ENCODE measurements at places on chromosomes 16 and 17.

DNA sequence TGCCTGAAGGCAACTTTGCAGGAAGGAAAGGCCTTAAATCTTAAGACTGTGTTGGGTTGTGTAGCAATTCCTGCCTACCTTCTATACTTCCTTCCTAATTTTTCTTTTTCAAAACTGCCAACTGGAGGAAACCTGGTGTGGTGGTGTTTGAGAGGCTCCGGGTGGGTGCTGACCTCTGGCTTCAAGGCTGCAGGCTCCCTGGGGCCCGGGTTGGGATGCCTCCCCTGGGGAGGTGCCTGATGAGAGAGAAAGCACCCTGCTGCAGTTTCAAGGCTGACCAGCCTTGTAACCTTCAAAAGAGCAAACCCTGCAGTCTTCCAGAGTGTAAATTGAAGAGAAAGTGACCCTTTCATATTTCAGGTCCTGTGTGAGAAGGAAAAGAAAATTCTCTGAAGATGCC is 55.9 kb downstream of the MSI2 start:
- no peak for DNase-seq

GRCh38 chr16:50996830-50997186 is 154.3 kb downstream of the SALL1 start:
- no peak for DNase-seq

DNA sequence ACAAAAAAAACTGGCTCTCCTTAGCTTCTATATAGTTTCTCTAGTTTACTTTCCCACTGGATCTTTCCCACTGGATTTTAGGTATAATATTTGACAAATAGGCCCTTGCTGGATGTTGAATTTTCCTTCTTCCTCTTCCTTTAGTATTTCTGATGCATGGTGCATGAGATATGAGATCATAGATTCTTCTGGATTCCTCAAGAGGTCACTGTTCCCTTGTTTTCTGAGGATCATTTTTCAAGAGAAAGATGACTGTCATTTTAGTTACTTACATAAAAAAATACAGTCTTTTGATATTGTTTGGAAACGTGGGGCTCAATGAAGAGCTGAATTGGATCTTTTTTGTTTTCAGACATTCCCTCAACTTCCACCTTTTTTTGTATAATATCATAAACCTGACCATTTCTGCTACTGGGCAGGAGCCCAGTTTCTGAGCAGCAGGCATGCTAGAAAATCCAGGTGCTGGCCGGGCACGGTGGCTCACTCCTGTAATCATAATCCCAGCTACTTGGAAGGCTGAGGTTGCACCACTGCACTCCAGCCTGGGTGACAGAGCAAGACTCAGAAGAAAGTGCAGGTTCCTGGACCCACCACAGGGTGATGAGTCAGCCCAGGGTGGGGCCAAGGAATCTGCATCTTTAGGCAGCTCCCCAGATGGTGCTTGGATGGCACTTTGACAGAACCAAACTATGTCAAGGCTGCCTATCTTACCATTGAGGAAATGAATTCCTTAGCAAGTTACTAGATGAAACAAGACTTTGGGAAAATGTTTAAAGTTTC is 70.3 kb downstream of the SDR42E1 start:
- DNase-seq, result peak; percentile 43

- no peak for DNase-seq
Measured at GRCh38 chr16:54522584-54522983, 236.0 kb upstream of the IRX3 start.

DNA sequence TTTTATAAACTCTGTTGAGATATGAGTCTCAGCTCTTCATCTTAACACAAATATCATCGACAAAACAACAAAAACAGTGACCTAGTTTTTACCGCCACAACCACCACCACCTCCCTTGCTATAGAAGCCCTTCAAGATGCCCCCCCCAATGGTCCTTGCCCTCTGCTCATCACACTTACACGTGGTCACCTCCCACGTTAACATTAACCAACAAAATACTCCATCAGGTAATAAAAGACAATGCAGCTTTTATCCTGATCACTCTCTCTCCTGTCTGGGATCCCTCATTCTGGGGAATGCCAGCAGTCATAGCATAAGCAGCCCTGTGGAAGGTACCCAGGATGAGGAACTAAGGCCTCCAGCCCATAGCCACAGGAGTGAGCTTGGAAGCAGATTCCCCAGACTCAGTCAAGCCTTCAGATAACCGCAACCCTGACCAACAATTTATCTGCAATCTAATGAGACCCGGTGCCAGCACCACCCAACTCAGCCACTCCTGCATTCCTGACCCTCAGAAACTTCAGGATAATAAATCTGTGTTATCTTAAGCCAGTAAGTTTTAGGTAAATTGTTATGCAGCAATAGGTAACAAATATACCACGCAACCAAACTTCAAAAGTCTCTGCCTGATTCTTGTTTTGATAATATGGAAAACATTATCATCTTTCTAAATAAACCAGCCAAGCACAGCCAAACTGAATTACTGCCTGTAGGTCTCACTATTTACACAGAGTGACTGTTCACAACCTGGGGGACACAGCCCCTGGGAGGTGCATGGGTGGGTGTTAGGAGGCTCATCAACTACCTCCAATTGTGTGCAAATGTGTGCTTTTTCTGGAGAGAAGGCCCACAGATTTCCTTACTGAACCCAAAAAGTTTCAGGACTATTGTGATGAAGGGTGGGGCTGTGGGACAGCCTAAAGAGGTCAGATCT is 6.1 kb downstream of the PECAM1 start:
- DNase-seq, result no peak

DNA sequence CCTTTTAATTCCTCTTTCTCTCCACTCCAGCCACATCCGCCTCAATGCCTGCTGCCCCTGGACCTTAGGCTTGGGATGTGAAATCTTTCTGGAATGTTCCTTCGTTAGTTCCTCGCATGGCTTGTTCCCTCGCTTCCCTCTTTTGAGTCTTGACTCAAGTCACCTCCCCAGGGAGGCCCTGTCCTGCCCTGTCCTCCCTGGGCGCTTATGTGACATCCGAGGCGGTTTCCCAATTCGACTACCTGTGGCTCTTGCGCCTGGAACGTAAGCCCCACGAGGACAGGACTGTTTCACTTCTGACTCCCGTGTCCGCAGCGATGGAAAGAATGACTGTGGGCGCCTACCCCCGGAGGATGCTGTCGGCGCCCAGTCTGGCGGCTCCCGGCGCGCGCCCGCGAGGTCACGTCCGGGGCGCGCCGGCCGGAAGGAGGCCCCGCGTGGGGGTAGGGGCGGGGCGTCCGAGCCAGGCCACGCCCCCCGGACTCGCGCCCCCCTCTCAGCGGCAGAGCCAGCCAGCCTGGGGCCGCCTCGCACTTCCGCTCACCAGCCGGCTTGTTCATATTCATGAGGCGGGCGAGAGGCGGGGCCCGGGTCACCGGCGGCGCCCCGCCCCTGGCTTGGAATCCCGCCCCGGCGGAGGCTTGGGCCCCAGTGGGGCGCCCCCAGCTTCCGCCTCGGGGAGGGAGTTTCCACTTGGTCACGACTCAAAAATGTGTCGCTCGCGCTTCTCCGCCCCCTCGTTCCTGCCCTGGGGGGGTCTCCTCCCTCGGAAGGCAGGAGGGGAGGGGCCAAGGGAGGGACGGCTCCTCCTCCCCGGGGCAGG is 8.4 kb upstream of the GLIS2 start:
- peak; percentile 97 for DNase-seq

- peak; percentile 9 for DNase-seq
Measured at GRCh38 chr17:69434164-69434579, 19.7 kb downstream of the MAP2K6 start.

GRCh38 chr17:75959051-75959838 is 18.4 kb upstream of the FBF1 start:
- DNase-seq, result no peak

DNA sequence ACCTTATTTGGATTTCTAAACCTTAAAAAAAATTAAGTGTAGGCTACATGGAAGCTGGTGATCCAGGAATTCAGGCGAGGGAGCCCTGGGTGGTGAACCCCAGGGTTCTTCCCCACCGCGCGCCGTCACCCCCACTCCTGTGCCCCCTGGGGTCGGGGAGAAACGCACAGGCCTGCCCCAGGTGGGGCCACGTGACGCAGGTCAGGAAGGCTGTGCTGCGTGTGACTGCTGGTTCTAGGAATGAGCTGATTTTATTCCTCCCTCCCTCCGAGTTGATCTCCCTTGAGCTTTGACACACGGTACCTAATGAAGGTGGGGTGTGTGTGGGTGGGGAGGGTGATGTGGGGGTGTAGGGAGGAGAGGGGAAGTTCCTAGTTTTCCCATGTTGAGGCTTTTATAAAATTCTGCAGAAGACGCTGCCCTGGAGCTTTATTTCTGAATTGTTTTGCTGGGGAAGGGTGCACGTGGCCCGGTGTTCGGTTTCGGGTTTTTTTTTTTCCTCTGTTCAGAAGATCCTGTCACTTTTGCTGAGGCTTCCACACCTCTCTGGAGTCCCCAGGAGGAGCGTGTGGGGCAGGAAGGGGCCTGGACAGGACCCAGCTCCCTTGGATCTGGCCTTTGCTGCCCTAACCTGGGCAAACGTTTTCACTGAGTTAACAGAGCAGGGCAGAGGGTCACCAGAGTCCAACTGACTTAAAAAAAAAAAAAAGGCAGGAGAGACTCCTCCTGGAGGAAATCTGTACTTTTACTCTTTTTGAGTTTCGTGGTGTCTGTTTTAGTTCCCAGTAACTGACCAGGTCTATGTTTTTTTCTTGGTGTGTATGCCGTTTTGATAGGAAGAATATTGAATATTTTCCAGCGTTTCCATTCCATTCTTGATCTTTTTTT is 55.8 kb upstream of the GSE1 start:
- DNase-seq, result peak; percentile 29

DNA sequence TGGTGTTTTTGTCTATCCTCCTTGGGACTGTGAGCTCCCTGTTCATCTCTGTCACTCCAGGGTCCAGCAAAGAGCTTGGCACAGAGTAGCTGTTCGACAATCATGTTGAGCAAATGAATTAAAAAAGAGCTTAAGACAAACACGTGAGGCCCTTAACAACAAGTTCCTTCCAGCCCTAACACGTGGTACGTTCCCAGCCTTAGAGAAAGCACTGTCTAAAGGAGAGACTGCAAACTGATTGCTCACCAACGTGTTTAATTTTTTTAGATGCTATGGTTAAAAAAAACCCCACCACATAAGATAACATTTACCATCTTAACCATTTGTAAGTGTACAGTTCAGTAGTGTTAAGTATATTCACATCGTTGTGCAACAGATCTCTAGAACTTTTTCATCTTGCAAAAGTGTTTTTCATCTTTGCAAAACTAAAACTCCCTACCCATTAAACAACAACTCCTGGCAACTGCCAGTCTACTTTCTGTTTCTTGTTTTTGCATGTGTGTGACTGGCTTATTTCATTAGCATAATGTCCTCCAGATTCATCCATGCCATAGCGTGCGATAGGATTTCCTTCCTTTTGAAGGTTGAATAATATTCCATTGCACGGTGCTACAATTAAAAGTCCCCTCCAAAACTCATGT is 28.2 kb downstream of the LAT start:
- no peak for DNase-seq

GRCh38 chr17:70276906-70277305 is 107.6 kb downstream of the KCNJ2 start:
- DNase-seq, result no peak

DNA sequence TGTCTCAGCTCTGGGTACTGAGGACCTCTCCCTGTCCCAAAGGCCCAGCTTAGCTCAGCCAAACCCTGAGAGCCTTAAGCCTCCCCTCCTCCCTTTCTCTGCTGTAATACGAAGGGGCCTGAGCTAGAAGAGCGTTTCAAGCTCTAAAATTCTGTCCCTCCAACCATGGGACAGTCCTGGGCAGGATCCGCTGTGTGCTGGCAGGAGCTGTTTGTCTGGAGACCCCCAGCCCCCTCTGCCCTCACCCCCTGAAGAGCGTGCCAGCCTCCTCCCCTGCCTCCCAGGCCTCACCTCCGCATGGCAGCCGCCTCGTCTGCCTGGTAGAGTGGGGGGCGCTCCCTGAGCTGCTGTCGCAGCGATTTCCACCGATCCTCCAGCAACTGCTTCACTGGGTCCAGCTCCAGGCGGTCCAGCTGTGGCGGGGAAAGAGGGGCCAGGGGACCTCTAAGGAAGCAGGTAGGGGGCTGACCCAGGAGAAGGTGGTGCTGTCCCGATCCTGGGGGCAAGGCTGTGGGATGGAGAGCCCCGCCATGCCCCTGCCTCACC is 14.7 kb downstream of the UBALD2 start:
- no peak for DNase-seq

GRCh38 chr16:85412911-85413520 is 200.1 kb upstream of the GSE1 start:
- DNase-seq, result no peak

GRCh38 chr16:56255904-56256303 is 64.6 kb downstream of the GNAO1 start:
- no peak for DNase-seq

GRCh38 chr17:16215965-16216316 is 607 bp upstream of the NCOR1 start:
- no peak for DNase-seq

- DNase-seq, result no peak
Measured at GRCh38 chr17:73188011-73188410, 4.8 kb upstream of the COG1 start.

DNA sequence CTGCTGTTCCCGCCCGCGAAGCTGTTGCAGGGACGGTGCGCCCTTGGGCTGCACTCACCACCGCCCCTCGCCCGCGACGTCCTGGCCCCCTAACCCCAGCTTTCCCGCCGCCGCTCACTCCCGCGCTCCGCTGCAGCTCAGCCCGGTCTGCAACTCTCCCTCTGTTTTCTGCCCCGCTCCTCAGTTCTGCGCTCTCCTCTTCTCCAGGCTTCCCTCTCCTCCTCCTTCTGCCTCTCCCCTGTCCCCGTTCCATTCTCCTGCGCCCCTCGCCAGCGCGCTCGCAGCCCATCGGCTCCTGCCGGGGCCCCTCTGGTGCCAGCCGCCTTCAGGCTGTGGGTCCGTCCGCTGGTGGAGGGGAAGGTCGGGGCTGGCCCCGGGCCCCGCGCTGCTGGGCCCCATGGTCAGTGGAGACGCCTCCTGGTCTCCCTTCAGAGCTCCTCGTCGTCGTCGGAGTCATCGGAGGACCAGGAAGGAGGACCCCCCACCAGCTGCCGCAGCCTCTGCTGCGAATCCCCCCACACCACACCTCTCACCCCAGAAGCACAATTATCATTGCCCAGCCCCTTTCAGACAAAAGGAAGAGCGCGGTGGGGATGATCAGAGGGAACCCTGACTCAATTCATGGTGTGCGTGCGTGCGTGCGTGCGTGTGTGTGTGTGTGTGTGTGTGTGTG is 223.2 kb upstream of the FOXF1 start:
- no peak for DNase-seq

GRCh38 chr17:82933911-82934310 is 94.1 kb upstream of the ZNF750 start:
- no peak for DNase-seq

- DNase-seq, result no peak
Measured at GRCh38 chr16:27310576-27311447, 3.0 kb upstream of the IL4R start.
